ENCODE measurements at places on chromosomes 5 and 9.

DNA sequence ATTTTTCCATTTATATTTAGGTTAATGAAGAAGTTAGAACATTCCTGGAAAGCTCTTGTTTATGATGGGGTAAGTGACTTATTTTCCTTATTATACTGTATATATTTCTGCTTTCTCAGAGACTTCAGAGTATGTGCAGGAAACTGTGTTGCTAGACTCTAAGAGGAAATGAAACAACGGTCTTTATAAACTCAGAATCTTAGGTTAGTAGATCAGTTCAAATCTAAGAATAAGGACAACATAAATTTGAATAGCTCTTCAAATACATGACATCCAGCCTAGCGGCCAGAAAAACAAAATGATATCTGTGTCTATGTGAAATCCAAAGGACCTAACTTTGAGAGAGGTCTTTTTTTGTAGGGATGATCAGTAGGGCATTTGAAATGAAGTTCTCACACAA, 94.3 kb downstream of the PRKACG start:
- no peaks in the 10 kb centered on the region for H3K36me3 ChIP-seq
- H3K27me3 ChIP-seq: no peaks in the 10 kb centered on the region
- H3K27ac ChIP-seq: no peak overlapping the region
- no peak overlapping the region for H3K4me3 ChIP-seq

DNA sequence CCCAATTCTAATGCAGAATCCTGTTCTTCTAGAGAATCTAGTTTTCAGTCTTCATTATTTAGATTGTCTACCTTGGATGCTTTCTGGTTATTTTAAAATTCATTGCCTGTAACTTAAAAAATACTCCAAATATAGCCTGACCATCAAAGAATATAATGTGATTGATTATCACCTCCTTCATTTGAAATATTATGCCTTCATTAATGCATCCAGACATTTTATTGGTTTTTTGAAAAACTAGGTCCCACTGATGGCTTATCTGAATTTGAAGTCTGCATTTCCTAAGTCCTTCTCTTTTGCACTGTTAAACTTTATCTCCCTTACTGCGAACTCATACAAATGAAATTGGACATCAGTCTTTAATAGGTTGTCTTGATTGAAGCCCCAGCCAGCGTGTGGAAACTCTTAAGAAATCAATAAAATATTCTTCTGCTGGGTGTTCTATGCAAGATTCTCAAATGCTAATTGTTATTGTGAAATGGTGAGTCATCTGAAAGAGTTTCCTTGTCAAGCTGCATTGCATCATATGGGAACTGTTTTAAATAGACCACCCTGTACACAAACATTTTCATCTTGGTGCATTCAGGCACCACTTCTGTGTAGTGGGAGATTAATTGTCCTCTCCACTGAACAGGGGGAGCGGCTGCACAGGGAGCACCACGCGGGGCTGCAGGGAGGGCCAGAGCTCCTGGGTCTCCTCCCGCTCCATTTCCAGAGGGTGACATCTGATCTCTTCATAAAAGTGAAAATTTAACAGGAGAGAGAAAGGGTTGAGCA, 92.3 kb upstream of the FANCC start:
- no peak overlapping the region for H3K4me3 ChIP-seq
- peaks cover 4% of the 10 kb centered on the region for H3K4me1 ChIP-seq
- no peaks in the 10 kb centered on the region for H3K36me3 ChIP-seq
- H3K27me3 ChIP-seq: peaks cover 6% of the 10 kb centered on the region

- H3K4me1 ChIP-seq: peaks cover 41% of the 10 kb centered on the region
- peak overlapping the region; percentile 88 for H3K27ac ChIP-seq
- H3K36me3 ChIP-seq: peaks cover 2% of the 10 kb centered on the region
- no peak for DNase-seq
- no peaks in the 10 kb centered on the region for H3K27me3 ChIP-seq
- peak overlapping the region; percentile 12 for H3K4me3 ChIP-seq
Observed at GRCh38 chr5:142074006-142074405, 34.6 kb upstream of the NDFIP1 start.

DNA sequence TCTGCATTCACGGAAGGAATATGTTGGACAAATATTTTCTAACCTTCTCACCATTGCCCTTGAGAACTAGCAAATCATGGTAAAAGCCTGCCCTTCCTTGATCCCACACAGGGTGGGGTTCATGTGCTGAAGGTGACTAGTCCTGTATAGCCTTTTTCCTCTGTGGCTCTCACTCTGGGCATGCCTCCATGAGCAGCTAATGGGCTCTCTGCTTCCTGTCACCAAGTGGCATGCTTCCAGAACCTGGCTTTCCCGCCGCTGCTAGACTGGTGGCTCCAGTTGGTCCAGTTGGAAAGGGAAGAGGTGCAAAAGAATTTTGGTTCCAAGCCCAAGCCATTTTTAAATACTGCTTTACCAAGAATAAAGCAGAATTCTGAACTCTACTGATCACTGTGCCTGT, 35.5 kb downstream of the FBXO10 start:
- H3K4me3 ChIP-seq: no peak overlapping the region
- H3K27ac ChIP-seq: no peak overlapping the region
- DNase-seq: no peak
- H3K36me3 ChIP-seq: peaks cover 7% of the 10 kb centered on the region
- H3K27me3 ChIP-seq: no peaks in the 10 kb centered on the region
- peaks cover 9% of the 10 kb centered on the region for H3K4me1 ChIP-seq

DNA sequence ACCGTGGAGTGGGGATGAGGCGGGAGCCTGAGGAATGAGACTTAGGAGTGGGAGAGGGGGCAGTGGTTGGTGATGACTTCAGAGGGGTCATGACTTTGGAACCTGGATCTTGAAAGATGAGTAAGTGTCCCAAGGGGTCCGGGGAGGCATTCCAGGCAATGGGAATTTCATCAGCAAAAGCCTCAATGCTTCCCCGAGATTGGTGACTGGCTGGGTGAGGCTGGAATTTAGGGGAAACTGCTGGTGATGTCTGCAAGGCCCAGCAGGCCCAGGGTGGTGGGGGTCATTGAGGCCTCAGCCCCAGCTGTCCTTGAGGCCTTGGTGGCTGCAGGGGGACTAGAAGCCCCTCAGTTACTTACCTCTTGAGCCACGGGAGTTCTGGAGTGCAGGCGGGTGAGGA, 7.5 kb downstream of the NDST1 start:
- no peak overlapping the region for H3K27ac ChIP-seq
- no peaks in the 10 kb centered on the region for H3K36me3 ChIP-seq
- H3K4me1 ChIP-seq: no peaks in the 10 kb centered on the region
- no peaks in the 10 kb centered on the region for H3K27me3 ChIP-seq
- H3K4me3 ChIP-seq: no peak overlapping the region

GRCh38 chr5:11037080-11037479, 276.0 kb upstream of the DAP start:
- H3K27ac ChIP-seq: no peak overlapping the region
- no peak for DNase-seq
- H3K4me3 ChIP-seq: no peak overlapping the region
- H3K27me3 ChIP-seq: peaks cover 11% of the 10 kb centered on the region

GRCh38 chr5:54837981-54838380, 147.4 kb downstream of the ESM1 start:
- no peak overlapping the region for H3K27ac ChIP-seq
- DNase-seq: no peak
- H3K36me3 ChIP-seq: no peaks in the 10 kb centered on the region
- peaks cover 22% of the 10 kb centered on the region for H3K4me1 ChIP-seq
- H3K4me3 ChIP-seq: no peak overlapping the region

DNA sequence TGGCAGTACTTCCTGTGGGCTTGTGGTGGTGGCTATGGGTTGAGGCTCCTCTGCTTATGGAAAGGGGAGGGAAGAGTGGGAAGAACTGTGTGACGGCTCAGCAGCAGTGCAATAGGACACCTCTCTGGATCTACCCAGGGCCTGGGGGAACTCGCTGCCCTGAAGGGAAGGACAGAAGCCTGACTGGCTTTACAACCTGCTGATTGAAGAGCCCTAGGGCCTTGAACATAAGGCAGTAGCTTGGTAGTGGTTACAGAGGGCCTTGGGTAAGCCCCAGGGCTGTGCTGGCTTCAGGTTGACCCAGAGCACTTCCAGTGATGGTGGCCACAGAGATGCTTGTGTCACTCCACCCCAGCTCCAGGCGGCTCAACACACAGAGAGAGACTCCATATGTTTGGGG, 5.5 kb downstream of the CCIN start:
- H3K27me3 ChIP-seq: no peaks in the 10 kb centered on the region
- H3K4me1 ChIP-seq: no peaks in the 10 kb centered on the region
- no peaks in the 10 kb centered on the region for H3K36me3 ChIP-seq
- no peak for DNase-seq

DNA sequence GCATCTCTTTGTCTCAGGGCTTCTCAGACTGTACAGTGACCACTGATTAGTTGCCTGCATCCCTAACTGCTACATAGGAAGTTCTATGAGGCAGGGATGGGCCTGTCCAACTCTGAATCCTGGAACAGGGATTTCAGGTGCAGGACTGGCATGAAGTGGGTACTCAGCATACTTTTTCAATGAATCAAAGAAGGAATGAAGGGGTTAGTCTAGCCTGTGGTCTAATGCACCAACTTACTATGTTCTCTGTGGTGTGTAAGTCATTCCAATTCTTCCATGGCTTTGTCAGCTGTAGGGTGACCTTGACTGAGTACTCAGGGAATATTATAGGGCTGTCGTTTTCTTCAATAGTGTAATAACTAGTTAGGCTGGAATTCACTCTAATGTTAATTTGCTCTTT, 8.3 kb downstream of the COL15A1 start:
- H3K4me3 ChIP-seq: no peak overlapping the region
- H3K27ac ChIP-seq: no peak overlapping the region
- H3K27me3 ChIP-seq: peaks cover 8% of the 10 kb centered on the region
- H3K36me3 ChIP-seq: no peaks in the 10 kb centered on the region
- DNase-seq: no peak

- peaks cover 68% of the 10 kb centered on the region for H3K4me1 ChIP-seq
- peaks cover 25% of the 10 kb centered on the region for H3K36me3 ChIP-seq
Observed at GRCh38 chr5:151155775-151156506, 1.6 kb downstream of the ANXA6 start.
